ENCODE measurements at places on chromosomes 16 and 17. TPM values are rescaled to one million over a fixed set of nuclear protein-coding genes. Genes with fewer than 3 reads are reported as not detected.

SPECC1 gene
- total RNA-seq, result 41.9 TPM

HLF gene
- total RNA-seq, result 0.53 TPM

CACNG4 gene
- 2.3 TPM for total RNA-seq

TGFB1I1 gene
- total RNA-seq, result 12.8 TPM

FBXW10B gene
- total RNA-seq, result 4.6 TPM

GPR179 gene
- not detected for total RNA-seq

SBK1 gene
- total RNA-seq, result not detected

ITGAD gene
- total RNA-seq, result not detected

TRPV3 gene
- not detected for total RNA-seq

UBALD1 gene
- 2.5 TPM for total RNA-seq

JPT2 gene
- total RNA-seq, result 71.2 TPM

HS3ST4 gene
- not detected for total RNA-seq

MSLN gene
- total RNA-seq, result not detected

EFNB3 gene
- 6.2 TPM for total RNA-seq

VPS25 gene
- 95.4 TPM for total RNA-seq

CD79B gene
- 1.1 TPM for total RNA-seq

SMIM5 gene
- total RNA-seq, result not detected

SPNS3 gene
- 0.08 TPM for total RNA-seq

RHBDL1 gene
- 3.8 TPM for total RNA-seq

ZNF764 gene
- 5.2 TPM for total RNA-seq

RNF227 gene
- total RNA-seq, result 1.1 TPM

RAMP2 gene
- total RNA-seq, result not detected

HOXB5 gene
- total RNA-seq, result 0.43 TPM

TPSG1 gene
- total RNA-seq, result 1.1 TPM

SOST gene
- 4.2 TPM for total RNA-seq

MYO1D gene
- total RNA-seq, result 12.6 TPM

BCL6B gene
- not detected for total RNA-seq

EFCAB5 gene
- not detected for total RNA-seq

FZD2 gene
- 6.2 TPM for total RNA-seq

ZNF19 gene
- 3.3 TPM for total RNA-seq

SPIRE2 gene
- 5.0 TPM for total RNA-seq

CCT6B gene
- total RNA-seq, result 1.9 TPM

ASIC2 gene
- total RNA-seq, result not detected

CCL5 gene
- not detected for total RNA-seq

MBTPS1 gene
- 77.9 TPM for total RNA-seq

AFMID gene
- 33.1 TPM for total RNA-seq

KRTAP4-1 gene
- total RNA-seq, result not detected

ZMYND15 gene
- total RNA-seq, result not detected

SRCIN1 gene
- total RNA-seq, result not detected

TBC1D3 gene
- not detected for total RNA-seq

ITPRIPL2 gene
- total RNA-seq, result 8.2 TPM

MAF gene
- total RNA-seq, result 7.9 TPM

COIL gene
- 23.0 TPM for total RNA-seq

PITPNM3 gene
- total RNA-seq, result 0.18 TPM

RASD1 gene
- not detected for total RNA-seq

TBC1D3C gene
- total RNA-seq, result not detected

ACADVL gene
- 118 TPM for total RNA-seq

SERPINF2 gene
- total RNA-seq, result not detected

All from H4 (cell line).